Calu3 (cell line): ENCODE measurements at places on chromosomes 1 and 21. TPM values are rescaled to one million over a fixed set of nuclear protein-coding genes. Genes with fewer than 3 reads are reported as not detected.
A peak's percentile ranks its signal among the peaks of the same experiment; 100 is the strongest.

DNA sequence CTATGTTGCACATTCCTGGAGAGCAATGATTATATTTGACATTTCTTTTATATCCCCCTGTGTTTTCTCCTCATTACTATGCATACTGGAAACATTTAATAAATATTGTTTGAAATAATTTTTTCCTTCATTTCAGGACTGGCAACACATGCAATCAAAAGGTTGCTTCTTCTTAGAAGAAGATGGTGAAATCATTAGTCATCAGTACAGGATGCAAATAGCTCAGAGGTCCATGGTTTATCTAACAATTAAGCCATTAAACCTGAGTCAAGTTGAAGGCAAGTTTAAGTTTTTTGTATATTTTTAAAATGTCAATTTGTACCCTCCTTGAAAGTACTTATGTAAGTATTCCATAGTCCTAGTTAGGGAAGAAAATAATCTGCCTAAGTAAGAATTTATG is 22.5 kb downstream of the EFCAB7 start:
- no peak for DNase-seq

GRCh38 chr1:193841857-193842256 is 655.4 kb upstream of the B3GALT2 start:
- DNase-seq: no peak

GRCh38 chr21:34691390-34692032 is 22.7 kb downstream of the CLIC6 start:
- peak; percentile 13 for DNase-seq

GRCh38 chr1:178489399-178489798 is 7.4 kb downstream of the CLEC20A start:
- DNase-seq: no peak

- no peak for DNase-seq
These were observed 29.0 kb upstream of the NTPCR start for GRCh38 chr1:232921381-232921780.

DNA sequence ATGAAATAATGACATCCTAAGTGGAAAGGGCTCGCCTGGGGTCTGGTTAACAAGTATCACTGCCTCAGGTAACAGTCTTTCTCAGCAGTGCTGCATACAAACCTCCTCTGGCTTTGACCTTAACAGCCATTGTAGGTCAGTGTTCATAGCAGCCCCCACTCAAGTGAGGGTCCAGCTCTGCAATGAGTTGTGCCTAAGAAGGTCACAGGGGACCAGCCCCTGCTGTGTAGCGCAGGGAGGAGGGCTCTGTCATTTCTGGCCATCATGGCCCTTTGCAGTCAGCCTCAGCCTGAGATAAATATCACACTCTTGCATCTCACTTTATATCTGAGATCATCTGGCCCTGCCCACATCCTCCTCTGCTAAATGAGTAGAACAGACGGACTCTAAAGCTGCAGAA is 18.1 kb upstream of the MYSM1 start:
- no peak for DNase-seq

The ADAMTSL4 gene
- total RNA-seq: 1.9 and 2.7 TPM in 2 replicates

GRCh38 chr21:32101277-32101676 is 177.6 kb downstream of the MIS18A start:
- DNase-seq: no peak

GRCh38 chr1:226846786-226847185 is 23.6 kb upstream of the PSEN2 start:
- no peak for DNase-seq

DNA sequence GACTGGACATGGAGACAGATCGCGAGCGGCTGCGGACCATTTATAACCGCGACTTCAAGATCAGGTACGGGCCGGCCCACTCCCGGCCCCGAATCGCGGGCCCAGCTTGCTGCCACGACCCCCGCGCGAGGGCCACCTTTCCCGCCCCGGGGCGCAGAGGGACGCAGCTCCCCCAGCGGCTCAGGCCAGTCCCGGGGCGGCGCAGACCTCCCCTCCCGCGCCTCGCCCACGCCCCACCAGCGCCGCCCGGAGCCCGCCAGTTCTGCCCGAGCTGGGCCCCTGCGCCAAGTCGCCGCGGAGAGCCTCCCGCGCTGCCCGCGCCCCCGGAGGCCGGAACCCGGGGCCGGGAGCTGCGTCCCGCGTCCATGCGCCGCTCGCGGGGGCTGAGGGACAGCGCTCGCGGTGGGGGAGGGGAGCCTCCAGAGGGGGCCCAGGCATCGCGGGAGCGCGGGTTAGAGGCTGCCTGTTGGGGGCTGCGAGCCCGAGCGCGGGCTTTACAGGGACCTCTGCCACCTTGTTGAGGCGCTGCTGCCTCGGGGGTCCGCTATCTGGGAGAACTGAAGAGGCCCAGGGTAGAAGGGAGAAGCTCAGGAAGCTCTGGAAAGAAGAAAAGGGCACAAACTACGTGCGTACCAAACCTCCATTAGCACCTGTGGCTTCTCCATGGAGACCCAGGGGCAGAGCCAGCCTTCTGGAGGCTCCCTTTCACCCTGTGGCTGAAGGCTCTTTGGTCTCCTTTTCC is 698 bp downstream of the MOV10 start:
- DNase-seq: peak; percentile 54

GRCh38 chr1:31814631-31815306 is 1.1 kb downstream of the SPOCD1 start:
- no peak for DNase-seq

DNA sequence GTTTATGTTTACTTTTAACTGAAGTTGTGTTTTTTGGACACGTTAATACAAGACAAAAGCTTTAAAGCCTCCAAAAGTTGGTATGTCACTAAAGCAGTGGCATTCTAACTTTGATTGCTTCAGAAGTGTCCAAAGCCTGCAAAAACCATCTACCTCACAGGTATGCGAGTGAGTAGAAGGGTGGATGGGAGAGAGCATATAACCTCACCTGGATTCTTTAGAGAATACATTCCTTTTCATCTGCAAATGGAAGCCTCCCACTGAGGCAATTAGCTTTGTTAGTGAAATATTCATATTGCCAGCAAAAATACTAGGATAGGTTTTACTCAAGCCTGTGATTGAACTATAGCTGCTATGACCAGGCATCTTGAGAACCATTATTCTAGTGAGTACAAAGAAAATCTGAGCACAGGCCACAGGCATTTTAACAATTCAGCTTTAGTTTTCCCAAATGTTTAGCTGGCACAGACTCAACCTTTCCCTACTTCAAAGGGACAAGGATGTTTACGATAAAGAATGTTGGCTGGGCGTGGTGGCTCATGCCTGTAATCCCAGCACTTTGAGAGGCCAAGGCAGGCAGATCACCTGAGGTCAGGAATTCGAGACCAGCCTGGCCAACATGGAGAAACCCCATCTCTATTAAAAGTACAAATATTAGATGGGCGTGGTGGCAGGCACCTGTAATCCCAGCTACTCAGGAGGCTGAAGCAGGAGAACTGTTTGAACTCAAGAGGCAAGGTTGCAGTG is 39.7 kb downstream of the MAP3K21 start:
- peak; percentile 64 for DNase-seq

The SPATC1L gene
- 4.4 and 5.5 TPM in 2 replicates for total RNA-seq

- DNase-seq: no peak
These were observed 72.7 kb downstream of the AK5 start for GRCh38 chr1:77354536-77354935.

- no peak for DNase-seq
These were observed 62.3 kb downstream of the S1PR1 start for GRCh38 chr1:101299141-101299540.

GRCh38 chr1:40773748-40774265 is 9.8 kb upstream of the KCNQ4 start:
- DNase-seq: no peak

DNA sequence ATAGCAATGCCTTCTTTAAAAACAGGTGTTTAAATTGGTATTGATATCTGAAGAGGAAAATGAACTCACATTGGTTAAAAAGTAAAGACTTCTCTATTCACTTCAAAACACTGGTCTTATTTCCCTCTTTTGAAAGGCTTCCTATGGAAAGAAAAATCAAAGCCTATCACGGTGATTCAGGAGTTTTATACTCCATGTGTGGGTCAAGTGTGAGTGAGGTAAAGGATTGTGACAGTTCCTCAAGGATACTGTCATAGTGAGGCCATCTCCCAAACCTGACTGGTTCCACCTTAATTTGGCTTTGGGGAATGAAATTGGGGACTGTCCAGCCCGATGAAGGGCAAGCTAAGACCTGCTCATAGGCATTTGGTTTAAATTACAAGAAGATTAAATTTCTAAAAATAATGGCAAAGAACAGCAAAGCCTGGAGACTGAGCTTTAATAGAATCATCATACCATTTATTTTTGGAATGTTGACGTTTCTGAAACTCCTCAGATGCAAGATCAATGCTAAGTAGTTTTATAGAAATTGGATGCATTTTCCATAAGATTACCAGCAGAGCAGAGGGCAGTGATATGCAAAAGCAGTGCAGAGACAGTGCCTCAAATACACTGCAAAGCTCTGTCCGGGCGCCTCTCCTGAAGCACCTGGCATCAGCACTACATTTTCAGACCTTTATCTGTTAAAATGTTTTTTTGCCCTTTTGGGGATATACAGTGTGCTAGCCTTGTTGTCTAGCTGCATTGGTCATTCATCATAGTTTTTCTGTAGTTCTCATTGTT is 302.1 kb upstream of the SGIP1 start:
- no peak for DNase-seq

DNA sequence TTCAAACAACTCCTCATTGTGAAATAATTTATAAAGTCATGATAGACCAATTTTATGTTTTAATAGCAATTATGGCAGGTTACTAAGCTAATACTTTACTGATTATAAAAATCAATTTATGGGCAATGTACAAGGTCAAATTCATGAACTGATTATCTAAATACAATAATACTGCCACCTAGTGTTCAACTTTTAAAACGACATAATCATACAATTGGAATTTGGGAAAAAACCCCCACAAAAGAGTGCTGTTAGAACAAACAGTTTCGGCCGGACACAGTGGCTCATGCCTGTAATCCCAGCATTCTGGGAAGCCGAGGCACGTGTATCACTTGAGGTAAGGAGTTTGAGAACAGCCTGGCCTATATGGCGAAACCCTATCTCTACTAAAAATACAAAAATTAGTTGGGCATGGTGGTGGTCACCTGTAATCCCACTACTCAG is 14.0 kb downstream of the GTF2B start:
- DNase-seq: no peak

The FCGR1A gene
- not detected in 2 replicates for total RNA-seq

- no peak for DNase-seq
These were observed 244.4 kb downstream of the PBX1 start for GRCh38 chr1:164803366-164803765.
